ENCODE measurements at places on chromosomes 3 and 15. TPM values are rescaled to one million over a fixed set of nuclear protein-coding genes. Genes with fewer than 3 reads are reported as not detected.

GRCh38 chr3:33690341-33690740 is 27.7 kb downstream of the CLASP2 start:
- no peak for DNase-seq

GRCh38 chr3:190435618-190436017 is 14.1 kb downstream of the TMEM207 start:
- DNase-seq, result no peak

DYNLT2B gene
- total RNA-seq, result 4.0 TPM

DNA sequence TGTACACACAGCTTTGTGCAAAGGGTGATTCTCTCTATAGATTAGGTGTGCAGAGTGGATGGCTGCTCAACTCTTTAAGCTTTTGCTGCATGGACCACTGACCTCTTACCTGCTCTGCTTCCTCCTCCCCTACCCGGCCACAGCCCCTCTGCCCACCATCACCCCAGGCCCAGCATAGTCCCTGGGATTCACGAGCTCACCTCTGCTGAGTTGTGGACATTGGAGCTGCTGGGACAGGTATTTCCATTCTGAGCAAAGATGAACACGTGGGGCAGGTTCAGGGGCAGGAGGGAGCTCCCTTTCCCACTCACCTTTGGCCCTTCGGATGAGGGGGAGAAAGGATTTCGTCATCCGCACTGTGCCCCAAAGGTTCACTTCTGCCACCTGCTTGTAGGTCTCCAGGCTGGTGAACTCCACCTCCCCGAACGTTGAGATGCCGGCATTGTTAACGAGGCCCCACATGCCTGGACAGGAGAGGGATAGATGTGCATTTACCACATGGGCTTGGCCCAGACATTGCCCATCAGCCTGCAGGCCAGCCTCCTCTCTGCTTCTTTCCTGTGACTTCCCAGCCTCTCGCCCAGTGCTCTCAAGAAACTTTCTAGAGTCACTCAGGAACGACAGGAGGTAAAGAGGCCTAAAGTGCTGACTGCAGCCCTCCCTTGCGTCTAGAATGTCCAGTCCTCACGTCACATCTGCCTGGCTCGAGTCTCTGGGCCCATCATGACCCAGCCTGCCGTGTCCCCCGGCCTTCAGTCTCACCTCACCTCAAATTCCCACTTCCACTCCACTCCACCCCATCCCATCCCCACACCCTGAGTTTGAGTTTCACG is 41.6 kb downstream of the BDH1 start:
- no peak for DNase-seq

LRTM1 gene
- not detected for total RNA-seq

DLL4 gene
- total RNA-seq, result 6.2 TPM

CFAP20DC gene
- not detected for total RNA-seq

IQCF5 gene
- not detected for total RNA-seq

PDIA5 gene
- 33.2 TPM for total RNA-seq

DNA sequence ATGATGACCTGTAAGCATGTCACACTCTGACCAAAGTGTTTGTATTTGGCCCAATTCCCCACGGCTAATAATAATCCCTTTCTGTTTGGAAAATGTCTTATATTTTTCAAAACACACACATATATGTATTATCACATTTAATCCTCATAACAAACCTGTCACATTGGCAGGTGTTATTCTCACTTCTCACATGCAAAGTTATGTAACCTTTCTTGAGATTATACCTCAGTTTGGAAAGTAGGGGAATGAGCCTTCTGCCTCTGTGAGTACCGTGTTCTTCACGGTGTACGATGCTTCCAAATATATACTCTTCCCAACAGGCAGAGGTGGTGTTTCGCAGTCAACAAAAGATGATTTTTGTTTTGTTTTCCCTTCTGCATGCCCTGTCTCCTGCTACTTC is 205.6 kb downstream of the TP63 start:
- DNase-seq, result no peak

DNA sequence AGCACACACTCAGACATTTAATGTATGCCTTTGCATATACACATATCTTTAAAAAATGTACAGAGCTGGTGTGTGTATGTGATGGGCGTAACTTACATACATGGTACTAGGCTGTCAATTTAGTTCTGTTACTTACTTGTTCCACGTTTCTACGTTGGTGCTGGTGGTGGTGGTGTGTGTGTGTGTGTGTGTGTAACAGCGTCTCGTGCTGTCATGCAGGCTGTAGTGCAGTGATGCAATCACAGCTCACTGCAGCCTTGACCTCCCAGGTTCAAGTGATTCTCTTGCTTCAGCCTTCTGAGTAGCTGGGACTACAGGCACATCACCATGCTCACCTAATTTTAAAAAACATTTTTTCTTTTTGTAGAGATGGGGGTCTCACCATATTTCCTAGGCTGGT is 64.2 kb downstream of the ISG20 start:
- no peak for DNase-seq

DNA sequence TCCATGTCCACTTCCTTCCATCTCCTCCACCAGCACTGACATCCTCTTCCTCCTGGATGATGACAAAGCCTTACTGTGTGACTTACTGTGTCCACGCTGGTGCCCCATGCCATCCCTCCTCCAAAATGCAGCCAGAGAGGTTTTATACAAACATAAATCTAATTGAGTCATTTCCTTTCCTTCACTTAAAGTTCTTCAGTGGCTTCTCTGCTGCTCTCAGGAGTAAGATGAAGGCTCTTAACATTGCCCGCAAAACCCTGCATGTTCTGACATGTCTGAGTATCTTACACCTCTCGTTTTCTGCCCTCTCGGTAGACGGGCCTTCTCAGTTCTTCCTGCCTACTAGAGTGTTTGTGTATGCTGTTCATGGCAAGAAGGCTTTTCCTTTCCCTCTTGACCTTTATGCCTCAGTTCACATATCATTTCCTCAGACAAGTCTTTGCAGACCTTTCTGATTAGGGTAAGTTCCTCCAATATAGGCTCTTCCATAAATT is 175.5 kb downstream of the CFAP20DC start:
- DNase-seq, result no peak

GRCh38 chr3:39329493-39329892 is at the start of gene CCR8:
CCR8 (plus strand) TSS chr3:39329709; CDS start chr3:39332332, 2,623 bp downstream.
- DNase-seq, result no peak

DNA sequence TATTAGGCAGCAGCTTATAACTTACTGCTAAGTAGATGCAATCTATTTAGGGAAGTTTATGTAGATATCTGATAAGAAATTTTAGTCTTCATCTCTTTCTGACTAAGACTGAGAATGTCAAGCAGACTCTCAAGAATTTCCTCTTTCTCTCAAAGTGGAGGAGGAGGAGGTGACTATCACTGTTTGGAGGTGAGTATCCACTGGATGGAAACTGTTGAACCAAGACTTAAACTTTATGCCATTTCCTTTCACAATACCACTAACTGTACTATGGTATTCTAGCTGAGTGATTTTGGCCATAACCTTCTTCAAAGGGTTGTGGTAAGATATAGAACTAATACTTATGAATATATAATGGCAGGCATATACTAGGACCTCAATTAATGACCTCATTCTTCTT is 64.6 kb downstream of the TPRG1 start:
- no peak for DNase-seq

SOX2 gene
- 0.35 TPM for total RNA-seq

DNA sequence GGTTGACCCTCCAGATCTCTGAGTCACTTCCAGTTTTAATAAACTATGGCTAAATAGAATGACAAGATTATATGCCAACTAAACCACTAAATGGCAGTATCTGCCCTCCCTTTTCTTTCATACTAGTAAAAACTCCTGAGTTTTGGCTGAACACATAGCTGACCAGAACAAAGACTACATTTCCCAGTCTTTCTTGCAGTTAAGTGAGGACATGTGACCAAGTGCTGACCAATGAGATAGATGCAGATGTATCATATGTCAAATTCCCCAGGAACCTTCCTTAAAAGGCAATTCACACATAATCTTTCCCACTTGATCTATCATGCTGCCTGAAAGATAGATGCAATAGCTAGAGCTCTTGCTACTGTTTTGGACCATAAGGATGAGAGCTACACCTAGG is 191.3 kb downstream of the SHOX2 start:
- no peak for DNase-seq
